ENCODE measurements at places on chromosomes 1 and 21.

DNA sequence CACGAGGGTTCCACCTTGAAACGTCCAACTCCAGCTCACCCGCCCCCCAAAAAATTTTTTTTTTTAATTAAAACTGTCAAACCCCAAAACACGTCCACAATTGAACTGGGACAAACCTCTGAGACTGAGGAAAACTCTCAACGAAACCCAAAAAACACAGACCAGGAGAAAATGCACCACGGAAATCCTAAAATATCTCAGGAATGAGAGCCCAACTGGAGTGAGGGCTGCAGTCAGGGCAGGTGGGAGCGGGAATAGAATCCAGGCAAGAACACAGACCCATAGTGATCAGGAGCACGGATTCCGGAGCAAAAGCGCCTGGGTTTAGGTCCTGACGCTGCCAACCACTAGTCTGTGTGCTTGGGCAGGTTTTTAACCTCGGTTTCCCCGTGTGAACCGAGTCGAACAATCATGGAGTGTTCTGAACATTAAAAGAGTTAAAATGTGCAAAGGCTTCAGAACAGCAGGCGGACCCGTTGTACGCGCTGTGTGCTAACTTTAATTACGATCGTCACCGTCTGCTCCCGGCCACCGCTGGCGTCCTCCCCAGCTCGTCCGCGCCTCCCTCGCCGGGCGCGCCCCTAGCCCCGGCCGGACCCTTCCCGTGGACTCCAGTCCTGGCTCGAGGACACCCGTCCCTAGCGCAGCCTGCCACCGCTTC, 624 bp downstream of the ARHGAP29 start:
- no peak for DNase-seq

DNA sequence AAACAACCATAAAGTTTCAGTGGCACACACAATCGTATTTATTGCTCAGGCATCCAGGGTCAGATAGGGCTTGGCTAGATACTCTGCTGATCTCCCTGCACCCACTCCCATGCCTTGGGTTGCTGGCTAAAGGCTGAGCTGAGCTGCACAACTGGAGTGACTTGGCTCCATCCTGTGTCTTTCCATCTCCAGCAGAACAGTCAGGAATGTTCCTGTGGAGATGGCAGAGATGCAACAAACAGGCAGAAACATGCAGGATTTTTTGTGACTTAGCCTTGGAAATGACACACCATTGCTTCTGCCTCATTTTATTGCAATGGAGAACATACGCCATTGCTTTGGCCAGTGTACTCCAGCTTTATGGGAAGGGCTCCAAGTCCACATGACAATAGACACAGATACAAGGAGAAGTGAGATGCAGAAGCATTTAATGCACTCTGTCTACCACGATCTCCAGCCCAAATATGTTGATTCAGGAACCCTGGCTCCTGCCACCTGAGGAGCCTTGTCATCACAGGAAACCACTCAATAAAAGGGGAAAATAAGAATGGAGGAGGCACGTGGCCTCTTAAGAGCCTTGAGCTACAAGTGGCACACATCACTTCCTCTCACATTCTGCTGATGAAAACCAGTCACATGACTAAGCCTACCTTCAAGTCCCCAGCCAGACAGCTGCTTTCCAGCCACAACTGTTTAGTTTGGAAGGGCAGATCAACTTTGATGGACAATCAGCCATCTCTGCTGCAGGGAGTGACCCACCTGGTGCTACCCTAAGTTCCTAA, 10.1 kb upstream of the GUCA2B start:
- no peak for DNase-seq

- DNase-seq: peak; percentile 9
Measured at GRCh38 chr1:212738330-212738729, 38.7 kb upstream of the BATF3 start.

DNA sequence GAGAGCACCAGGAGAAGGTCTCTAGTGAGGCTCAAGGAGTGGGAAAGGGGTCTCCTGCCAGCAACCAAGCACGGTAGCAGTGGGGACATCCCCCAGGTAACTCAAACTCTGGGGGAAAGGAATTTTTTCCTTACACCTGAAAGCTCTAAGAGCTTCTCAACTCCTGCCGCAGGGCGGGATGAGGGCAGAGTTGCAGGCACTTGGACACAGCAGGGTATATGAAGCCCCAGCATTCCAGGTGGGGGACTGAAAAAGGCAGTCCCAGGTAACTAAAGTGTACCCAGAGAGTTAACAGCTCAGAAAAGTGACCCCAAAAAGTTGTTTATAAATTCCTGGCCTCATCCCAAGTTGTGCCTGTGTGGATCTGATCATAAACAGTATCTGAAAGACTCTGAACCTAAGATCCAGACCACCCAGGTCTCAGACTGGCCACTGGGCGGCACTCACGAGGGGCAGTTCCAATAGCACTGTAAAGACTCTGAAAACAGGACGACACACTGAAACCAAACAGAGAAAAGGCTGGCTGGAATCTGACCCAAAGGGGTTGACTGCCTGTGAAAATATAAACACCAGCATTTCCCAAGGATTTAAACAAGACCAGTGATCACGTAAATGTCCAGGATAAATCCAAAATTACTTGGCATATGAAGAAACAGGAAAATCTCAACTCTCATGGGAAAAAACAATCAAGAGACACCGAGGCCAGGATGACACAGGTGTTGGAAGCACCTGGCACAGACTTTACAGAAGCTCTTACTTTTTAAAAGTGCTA, 47.5 kb downstream of the HSF2BP start:
- no peak for DNase-seq

- no peak for DNase-seq
Measured at GRCh38 chr1:204014336-204014735, 58.6 kb upstream of the SOX13 start.

DNA sequence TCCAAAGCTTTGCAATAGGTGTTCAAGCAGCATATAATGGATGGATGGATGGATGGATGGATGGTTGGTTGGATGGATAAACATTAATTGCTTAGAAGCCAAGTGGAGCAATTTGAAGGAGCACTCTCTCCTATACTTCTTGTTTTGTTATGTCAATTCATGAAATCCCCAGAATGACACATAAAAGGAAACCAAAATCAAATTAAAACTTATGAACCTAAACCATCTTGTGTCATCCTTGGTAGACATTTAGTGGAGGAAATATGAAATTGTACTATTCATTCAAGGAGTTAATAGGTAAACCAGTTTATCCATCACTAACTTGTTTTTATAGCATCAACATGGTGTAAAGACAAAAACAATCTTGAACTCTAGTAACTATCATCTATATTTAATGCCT, 122.5 kb downstream of the NR5A2 start:
- DNase-seq: no peak

GRCh38 chr1:204286315-204286714, 72.5 kb upstream of the GOLT1A start:
- no peak for DNase-seq

- DNase-seq: no peak
Measured at GRCh38 chr1:57512386-57512785, 88.5 kb upstream of the DAB1 start.

DNA sequence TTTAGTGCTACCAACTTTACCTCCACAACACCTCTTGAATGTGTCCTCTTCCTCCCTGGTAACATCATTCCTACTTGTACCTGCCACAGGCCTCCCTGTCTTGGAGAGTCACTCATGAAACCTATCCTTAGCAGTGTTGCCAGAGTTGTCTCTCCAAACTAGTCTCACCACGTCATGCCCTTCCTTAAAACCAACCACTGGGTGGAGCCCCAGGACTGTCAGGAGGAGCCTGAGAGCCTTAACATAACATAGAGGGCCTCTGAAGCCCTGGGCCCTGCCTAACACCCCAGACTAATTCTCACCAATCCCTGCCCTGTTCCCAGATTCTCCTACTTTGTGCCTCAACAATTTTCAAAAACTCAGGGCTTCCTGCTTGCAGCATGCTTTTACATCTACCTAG, 65.3 kb downstream of the ZNF697 start:
- DNase-seq: peak; percentile 11

DNA sequence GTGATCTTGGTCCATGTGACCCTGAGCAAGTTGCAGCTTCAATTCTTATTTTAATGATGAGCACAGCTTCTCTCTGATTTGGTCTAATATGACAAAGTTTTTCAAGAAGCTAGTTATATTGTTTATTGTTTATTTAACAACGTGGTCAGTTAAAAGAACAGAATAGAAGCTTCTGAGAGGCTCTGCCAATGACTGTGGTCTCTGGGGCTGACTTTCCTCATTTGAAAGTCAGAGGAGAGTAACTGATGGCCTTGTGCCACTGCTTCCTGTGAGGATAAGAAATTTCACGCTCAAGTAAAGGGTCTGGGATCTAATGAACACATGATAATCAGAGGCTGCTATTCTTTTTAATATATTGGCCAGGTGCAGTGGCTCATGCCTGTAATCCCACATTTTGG, 7.3 kb downstream of the HHIPL2 start:
- no peak for DNase-seq

GRCh38 chr1:15939181-15940109, 36.5 kb downstream of the ZBTB17 start:
- DNase-seq: no peak

DNA sequence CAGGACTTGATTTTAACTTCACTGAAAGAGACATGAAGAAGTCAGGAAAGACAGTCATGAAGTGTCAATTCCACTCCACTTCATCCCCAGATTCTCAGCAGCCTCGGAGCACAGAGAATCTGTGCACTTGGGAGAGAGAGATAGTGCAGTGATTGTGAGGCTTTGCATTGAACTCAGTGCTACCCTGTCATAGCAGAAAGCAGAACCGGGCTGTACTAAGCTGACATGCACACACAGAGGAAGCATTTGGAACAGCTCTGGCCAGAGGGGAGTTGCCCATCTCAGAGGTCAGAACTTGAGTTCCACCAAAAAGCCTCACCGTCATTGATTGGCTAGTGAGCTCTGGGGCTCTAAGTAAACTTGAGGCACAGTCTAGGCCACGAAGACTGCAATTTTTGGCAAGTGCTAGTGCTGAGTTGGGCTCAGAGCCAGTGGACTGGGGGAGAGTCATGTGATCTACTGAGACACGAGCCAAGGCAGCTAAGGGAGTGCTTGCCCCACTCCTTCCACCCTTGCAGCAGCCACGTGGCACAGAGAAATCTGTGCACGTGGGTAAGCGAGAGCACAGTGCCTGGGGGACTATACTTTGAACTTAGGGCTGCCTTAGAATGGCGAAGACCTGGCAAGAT, 810.2 kb upstream of the ADAMTS5 start:
- no peak for DNase-seq

DNA sequence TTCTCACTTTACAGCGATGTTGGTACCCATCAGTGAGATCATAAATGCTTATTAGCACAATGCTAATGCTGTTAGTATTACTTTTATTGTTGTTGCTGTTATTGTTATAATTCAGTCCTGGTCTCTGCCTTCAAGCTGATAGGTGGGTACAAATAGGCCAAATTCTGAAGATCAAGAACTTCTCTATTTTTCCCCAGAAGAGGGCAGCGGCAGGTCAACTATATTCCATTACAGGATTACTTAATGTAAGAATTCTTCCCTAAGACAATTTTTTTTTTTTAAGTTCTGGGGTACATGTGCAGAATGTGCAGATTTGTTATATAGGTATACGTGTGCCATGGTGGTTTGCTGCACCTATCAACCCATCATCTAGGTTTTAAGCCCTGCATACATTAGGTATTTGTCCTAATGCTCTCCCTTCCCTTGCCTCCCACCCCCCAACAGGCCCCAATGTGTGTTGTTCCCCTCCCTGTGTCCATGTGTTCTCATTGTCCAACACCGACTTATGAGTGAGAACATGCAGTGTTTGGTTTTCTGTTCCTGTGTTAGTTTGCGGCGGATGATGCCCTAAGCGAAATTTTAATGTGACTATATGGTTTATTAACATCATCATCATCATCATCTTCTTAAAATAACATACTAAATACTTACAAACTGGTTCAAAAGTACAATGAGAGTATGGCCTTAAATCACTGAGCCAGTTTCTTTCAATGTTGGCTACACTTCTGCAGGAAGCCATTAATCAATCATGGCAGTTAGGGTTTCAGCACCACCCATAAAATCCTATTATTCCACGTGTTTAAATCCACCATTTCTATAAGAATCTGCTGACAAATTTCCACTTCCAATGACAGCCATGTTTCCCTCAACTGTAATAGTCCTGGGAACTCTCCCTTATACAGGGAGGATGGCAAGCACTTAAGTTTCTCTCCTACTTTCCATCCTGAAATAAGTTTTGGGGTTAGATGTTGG, 19.2 kb downstream of the SLC19A2 start:
- DNase-seq: peak; percentile 40

DNA sequence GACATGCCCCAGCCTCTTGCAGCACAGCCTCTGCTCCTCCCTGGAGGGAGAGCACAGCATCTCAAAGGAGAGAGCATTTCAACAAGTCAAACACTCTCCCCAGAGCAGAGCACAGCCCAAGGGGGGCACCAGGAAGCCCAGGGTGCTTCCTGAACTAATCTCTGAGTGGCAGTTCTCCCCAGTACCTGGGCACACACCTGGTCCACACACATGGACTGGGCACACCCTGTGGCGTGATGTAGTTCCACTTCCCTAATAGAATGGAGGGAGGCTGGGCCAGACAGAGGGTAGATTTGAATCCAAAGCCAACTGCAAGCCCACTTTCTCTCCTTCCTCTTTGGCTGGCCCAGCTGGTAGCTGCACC, 55.5 kb downstream of the CD46 start:
- no peak for DNase-seq

DNA sequence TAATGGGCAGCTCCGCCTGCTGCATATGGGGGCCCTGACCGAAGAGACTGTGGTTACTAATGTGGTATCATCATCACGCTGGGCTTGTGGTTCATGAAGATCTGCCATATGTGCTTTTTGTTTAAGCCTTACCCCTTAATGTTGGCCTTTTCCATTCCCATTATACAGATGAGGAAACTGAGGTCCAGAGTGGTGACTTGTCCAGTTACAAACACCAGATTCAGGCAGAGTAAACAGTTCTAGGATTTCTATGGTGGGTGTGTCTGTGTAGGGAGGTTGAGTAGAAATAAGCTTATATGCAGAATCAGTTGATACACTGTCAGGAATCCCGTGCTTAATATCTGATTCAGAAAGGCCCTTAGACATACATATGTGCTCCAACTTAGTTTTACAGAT, 691 bp downstream of the UTP11 start:
- DNase-seq: no peak

DNA sequence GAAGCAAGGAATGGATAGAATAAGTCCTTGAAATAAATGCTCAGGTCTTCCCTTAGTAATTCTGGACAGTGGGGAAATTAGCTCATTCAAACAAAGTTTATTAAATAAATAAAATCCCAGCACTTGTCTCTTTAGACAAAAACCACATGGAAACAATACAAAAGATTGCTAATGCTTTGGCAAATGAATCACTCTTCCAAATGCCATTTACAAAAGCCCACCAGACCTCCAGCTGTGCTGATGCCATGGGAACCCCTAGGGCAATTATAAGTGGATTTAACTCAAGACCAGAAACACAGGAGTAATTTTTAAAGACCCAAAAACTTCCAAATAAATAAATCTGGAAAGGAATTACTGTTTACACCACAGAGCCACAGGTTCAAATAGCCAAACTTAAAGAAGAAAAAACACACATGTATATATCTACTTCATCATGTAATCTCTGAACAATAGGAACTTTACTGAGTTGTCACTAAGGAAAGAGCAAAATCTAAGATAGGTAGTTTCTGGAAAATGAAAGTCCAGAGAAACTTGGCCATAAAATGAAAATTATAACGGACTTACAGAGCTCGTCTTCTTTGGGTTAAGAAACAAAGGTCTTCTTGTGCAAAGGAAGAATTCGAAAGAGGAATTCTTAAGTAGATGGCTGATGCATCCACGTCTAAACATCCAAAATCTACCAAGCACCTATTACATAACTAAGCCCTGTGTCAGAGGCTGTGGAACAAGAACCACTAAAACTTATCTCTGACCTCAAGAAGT, 399.4 kb downstream of the SMYD3 start:
- no peak for DNase-seq

Measured in CD4-positive, alpha-beta T cell treated with Interleukin-21 for 1 hour (primary cell).